Stimulated activated naive CD8-positive, alpha-beta T cell treated with anti-CD3 and anti-CD28 coated beads, Interleukin-15, Interleukin-2, amounts not matched to agents 100 U/mL and 50 U/mL, for 24 hours (primary cell): ENCODE measurements at places on chromosomes 1 and 21.
A peak's percentile ranks its signal among the peaks of the same experiment; 100 is the strongest.

DNA sequence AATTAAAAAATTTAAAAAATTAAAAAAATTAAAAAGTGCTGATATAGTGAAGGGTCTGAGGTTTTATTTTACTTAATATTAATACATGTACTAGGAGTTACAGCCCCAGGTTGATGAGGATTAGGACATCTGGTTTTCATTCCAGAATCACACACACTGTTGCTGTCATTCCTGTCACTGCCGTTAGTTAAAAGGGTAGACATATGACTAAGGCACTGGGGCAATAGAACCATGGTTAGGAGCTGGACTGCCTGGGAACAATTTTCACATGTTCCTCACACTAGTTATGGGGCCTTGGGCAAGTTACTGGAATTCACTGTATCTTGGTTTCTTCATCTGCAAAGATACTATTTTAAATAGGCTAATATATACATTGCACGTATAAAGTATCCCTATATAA, 191.8 kb upstream of the DPYD start:
- no peak for DNase-seq

DNA sequence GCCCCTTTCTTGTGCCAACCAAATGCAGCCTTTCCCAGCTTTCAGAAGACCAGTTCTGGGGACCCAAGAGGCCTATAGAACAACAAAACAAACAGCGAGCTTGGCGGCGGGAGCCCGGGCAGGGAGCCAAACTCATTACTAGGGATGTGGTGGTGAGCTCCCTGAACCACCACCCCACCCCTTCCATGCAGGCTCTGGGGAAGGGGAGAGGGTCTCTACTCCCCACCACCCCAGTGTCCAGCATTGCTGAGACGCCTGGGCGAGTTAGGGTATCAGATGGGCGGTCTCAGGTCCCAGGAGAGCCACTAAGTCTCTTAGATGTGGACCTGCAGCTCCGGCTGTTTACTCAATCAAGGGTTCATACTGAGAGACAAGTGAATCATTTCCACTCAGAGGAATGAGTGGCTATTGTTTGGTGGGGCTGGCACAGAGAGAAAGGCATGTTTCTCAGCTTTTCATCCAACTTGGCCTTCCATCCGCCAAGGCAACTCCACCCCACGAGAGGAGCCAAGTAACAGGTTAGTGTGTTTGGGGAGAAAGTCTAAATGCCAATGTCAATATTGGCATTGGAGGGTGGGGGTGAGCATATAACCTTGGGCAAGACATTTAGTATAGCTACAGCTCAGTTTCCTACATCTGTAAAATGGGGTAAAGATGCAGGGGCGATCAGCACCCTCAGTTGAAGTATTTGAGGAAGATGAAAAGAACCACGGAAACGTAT, 40.9 kb downstream of the PLXNA2 start:
- DNase-seq = no peak

DNA sequence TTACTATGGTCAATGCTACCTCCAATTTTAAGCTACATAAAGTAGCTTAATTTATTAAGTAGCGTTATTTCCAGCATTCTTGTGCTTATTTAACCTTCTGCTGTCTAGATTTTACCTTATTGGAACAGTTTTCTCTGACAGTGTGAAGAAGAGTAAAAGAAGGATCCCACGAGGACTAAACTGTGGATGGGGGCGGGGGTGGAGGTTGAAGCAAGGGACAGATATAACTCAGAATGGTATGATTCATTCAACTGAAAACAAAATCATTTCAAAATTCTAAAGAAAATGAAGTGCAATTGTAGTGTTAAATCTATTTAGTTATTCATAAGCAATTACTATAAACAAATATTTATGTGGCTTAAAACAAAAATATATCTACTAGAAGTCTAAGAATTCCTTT, 11.5 kb upstream of the VAV3 start:
- no peak for DNase-seq

DNA sequence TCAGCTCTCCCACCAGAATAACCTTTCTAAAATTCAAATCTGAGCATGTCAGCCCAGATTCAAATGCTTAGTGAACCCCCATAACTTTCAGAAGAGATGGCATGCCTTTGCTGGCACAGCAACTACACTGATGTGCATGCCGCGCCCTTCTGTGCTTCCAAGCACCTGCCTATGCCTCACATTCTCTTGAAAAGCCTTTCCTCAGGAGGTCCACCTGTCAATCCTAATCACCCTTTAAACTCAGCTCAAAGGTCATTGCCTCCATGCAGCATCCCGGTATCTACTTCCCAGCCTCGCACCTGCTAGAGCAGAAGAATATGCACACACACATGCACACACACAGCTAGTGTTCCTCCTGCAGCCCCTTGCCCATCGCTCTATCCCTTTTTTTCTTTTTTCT, 5.2 kb upstream of the S100A2 start:
- no peak for DNase-seq

DNA sequence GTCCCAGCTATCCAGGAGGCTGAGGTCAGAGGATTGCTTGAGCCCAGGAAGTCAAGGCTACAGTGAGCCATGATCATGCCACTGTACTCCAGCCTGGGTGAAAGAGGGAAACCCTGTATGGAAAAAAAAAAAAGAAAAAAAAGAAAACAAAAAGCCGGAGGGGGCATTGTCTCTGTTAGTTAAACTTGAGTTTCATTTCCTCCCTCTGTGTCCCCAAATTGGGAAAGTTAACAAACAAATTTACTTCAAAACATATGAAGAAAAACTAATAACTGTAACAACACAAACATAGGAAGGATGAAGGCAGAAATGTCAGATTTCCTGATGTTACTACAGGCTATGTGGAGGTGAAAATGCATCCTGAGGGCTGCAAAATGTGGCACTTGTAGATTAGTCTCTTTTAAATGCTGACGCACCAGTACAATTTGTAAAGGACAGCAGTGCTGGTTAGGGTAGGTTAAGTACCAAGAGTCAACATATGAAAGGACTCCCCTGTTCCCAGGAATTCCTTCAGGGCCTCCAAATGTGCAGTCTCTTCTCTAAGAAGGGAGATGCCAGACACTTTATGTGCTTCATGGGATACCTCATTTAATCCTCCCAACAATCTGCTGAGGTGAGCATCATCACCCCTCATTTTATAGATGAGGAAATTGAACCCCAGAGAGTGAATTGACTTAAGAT, 52.9 kb downstream of the DEGS1 start:
- DNase-seq = no peak

DNA sequence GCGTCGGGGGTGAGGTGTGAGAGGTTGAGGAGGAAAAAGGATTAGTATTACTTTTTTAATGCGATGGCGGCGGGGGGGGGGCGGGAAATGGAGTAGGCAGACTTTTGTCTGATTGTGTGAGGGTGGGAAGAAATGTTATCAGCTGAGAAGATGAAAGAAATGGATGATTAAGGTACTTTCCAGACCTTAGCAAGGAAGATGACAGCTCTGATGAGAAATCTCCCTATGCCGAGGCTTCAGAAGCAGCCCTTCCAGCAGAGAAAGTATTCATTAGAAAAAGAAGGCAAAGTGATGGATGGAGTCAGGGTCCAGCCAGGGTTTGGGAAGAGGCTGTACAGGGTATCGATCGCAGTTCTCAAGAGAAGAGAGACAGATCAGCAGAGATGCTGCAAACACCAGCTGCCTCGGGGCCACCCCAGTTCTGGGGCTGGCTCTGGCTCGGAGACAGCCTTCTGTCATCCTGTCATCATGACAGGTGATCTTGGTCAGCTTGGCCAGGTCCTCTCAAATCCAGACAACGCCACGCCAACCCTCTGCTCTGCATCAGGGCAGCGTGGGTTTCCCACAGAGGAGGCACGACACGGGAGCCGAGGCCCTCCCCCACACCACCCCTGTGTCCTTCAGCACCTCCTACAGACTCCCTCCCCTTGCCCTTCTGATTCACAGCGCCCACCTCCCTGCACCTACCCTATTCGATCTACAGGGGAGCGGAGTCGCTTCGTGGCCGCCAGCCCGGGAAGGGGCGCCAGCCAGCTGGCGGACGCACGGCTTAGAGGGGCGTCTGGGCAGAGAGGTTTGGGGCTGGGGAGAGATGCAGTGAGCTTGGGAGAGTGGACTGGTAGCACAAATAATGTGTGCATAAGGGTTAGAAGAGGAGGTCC, 674 bp upstream of the ATXN7L2 start:
- DNase-seq = peak; percentile 43

GRCh38 chr1:184297244-184297750, 89.5 kb upstream of the C1orf21 start:
- no peak for DNase-seq
